ENCODE measurements at places on chromosomes 7 and 10.

- DNase-seq: no peak
Observed at GRCh38 chr7:35384761-35385700, 131.1 kb upstream of the TBX20 start.

GRCh38 chr7:87106974-87107612 lies 45.2 kb upstream of the DMTF1 start:
- no peak for DNase-seq

- no peak for DNase-seq
Observed at GRCh38 chr10:6351495-6351894, 148.8 kb downstream of the PFKFB3 start.

DNA sequence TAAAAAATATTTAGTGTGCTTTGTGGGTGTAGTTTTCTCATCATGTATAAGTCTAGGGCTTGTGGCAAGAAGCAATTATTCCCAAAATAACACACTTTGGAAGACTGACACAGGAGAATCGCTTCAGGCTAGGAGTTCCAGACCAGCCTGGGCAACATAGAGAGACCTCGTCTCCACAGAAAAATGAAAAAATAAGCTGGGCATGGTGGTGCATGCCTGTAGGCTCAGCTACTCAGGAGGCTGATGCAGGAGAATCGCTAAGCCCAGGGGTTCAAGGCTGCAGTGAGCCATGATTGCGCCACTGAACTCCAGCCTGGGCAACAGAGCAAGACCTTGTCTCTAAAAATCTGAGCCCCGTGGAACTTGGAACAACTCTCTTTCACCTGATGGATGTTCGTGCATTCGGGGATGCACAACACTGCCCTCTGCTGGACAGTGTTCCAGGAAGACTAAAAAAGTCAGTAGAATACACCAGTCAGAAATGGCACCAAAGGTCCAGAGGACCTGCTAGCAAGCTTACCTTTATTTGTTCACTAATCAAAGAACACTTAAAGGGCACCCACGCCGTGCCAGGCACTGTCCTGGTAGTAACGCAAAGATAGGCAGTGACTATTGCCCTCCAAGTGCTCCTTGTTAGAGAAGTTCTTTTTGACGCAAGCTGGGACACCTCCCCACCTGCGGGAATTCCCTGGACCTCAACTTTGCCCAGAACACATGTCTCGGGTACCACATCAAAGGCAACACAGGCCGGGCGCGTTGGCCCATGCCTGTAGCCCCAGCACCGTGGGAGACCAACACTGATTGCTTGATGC lies 81.9 kb upstream of the CALN1 start:
- DNase-seq: no peak

GRCh38 chr7:100827330-100828226 lies at the start of gene EPHB4:
TSS of gene EPHB4 (minus strand) at chr7:100827523. CDS start at chr7:100827030, 493 bp downstream.
- peak; percentile 57 for DNase-seq

GRCh38 chr7:80896906-80897598 lies 21.8 kb downstream of the SEMA3C start:
- DNase-seq: no peak

DNA sequence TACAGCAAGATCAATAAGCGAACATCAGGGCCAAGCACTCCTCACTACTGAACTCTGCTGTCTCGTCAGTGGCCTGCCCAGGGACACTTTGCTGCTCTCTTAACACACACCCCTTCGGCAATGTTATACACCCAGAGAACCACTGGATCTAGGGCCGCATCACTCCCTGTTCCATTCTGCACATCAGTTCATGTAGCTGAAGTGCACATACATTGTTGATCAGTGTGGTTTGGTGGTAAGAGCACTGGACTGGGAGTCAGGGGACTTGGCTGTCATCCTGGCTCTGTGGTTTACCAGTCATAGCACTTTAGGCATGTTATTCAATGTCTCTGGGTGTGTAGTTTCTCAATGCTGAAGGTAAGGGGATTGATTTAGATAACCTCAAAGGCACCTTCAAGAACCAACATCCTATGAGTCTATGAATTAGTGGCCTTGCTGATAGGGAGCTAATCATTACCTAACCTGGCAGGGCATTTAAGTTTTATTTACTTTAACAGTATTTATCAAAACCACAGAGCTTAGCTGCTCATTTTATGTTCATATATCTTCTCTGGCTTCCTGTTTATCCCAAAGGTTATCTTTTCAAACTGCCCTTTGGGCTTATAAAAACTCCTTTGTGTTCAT lies 24.8 kb downstream of the DUSP5 start:
- DNase-seq: no peak

DNA sequence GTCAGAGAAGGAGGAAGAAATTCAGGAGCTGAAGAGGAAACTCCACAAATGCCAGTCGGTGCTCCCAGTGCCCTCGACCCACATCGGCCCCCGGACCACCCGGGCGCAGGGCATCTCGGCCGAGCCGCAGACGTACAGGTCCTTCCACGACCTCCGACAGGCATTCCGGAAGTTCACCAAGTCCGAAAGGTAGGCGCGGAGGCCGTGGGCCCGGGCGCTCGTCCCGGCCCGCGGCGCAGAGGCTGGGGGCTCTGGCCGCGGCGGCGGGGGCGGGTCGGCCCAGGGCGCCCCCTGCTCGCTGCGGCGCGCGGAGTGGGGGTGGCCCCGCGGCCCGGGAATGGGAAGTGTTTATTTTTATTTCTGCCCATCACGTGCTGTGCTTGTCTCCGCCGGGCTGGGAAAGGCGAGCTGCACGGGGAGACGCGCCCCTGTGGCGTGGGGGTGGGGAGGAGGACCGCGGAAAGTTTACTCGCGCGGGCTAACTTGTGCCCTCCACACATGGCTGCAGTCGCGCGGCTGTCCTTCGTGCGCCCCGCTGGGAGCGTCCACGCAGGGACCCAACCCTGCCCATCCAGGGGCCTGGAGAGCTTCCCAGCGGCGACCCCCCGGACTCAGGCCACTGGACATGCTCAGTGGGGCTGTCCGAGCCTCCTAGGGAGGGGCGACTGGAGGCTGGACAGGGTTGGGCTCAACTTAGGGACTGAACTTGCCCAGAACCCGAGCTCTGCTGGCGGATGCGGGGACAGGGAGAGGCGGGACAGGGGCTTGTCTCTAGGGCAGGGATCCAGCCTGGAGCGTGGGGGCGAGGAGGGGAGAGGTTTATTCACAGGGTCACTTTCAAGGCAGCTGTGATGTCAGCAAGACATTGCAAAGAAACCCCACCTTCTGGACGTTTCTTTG lies 82.6 kb upstream of the PRKG1 start:
- DNase-seq: peak; percentile 38

- DNase-seq: no peak
Observed at GRCh38 chr10:22624287-22624738, 90.1 kb downstream of the PIP4K2A start.

GRCh38 chr7:47500103-47500563 lies 81.8 kb downstream of the TNS3 start:
- DNase-seq: no peak

GRCh38 chr10:22324893-22325271 lies 4.0 kb downstream of the BMI1 start:
- no peak for DNase-seq

Measured in T1000 (cell line).